ENCODE measurements at places on chromosomes 6 and 20. TPM values are rescaled to one million over a fixed set of nuclear protein-coding genes. Genes with fewer than 3 reads are reported as not detected.

DNA sequence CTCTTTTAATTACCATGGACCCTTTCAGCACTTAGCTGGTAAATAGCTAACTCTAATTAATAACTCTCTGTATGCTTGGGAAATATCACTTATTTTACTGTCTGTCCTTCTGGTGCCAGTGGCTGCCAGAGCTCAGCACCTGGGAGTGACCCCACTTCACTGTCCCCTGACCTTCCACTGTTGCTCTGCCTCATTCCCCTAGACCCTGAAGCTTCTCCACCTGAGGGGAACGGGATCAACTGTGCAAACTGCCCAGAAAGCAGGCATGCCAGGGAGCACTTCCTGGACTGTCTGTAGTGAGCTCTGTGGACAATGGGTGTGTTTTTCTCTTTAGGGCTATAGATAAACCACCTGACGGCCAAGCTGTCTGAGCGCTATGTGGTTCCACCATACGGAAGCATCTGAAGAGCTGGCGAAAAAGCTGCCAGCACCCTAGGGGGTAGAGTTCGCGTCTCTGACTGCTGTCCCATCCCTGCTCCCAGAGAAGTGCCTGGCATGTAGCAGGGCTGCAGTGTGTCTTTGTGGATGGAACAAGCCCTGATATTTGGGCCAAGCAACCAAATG is 106.3 kb upstream of the FOXA2 start:
- H3K4me1 ChIP-seq, result peaks cover 15% of the 10 kb centered on the region
- no peak for DNase-seq
- no peaks in the 10 kb centered on the region for H3K36me3 ChIP-seq
- H3K27ac ChIP-seq, result no peak overlapping the region
- H3K27me3 ChIP-seq, result no peaks in the 10 kb centered on the region

DNA sequence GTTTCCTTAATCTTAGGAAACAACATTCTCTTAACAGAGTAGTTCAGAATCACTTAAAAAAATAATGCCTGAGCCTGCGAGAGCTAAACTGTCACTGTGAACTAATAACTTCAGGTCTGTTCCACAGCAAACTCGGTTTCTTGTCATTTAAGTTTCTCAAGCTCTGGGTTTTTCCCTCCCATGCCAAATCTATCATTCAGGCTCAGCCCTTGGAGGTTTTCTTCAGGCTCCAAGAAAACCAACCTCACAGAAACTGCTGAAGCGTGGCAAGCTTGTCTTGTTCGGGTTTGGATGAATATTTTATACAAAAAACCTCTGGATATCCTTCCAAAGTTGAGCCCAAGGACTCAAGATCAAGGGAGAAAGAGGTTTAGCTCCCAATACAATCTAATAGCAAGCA is 99.7 kb upstream of the SNX9 start:
- H3K4me3 ChIP-seq, result no peak overlapping the region
- no peaks in the 10 kb centered on the region for H3K27me3 ChIP-seq
- no peaks in the 10 kb centered on the region for H3K36me3 ChIP-seq
- peaks cover 4% of the 10 kb centered on the region for H3K4me1 ChIP-seq
- no peak for DNase-seq

SHLD1 gene
- 8.6 TPM for total RNA-seq

NRSN1 gene
- not detected for total RNA-seq

KCNK17 gene
- not detected for total RNA-seq

MED20 gene
- total RNA-seq, result 16.4 TPM

Data from psoas muscle (tissue), 8 donors.